HCT116 (cell line): ENCODE measurements at places on chromosomes 7 and 10.

DNA sequence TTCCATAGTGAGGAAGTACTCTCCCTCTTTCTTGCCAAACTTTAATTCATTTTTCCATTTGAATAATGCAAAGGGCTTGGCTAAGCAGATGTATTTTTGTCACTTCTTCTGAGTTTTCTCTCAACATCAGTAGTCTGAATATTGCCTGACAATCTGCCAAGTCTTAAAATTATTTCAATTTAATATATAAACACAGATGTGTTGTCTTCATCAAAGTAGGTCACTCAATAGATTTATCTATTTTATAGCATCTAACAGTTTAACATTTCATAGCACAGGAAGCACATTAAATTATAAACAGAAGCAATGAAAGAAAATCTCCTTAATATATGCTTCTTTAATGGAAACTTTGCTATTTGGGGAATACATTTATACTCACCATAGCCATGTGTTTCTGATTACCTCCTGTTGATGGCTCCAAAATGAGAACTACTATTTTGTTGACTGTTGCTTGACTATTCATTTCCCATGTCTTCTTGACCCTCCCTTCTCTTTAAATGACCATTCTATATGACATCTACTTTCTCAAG, 4.5 kb downstream of the CPED1 start:
- DNase-seq = no peak

DNA sequence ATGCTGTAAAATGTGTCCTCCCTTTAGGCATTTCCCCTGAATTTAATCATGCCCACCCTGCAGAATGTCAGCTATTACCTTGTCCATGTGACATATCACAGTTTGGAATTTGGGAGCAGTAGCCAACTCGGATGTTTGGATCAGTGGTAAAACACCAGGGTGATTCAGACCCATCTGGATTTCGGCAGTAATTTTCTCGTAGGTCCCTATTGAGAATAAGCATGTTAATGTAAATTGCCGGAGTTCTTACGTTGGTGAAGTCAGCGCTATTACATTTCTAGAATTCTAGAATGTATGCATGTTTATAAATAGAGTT, 44.1 kb downstream of the HGF start:
- DNase-seq = no peak

- DNase-seq = no peak
Measured at GRCh38 chr7:135181261-135181928, 10.9 kb upstream of the CYREN start.

- no peak for DNase-seq
Measured at GRCh38 chr7:1478480-1478879, 19.2 kb upstream of the MICALL2 start.

GRCh38 chr10:71856619-71857018, 5.6 kb upstream of the PSAP start:
- DNase-seq = no peak

GRCh38 chr7:158077934-158078910, 509.4 kb downstream of the PTPRN2 start:
- DNase-seq = no peak

GRCh38 chr10:122462533-122463465, 1.4 kb downstream of the HTRA1 start:
- no peak for DNase-seq

GRCh38 chr7:3517344-3517743, 216.3 kb downstream of the SDK1 start:
- no peak for DNase-seq

DNA sequence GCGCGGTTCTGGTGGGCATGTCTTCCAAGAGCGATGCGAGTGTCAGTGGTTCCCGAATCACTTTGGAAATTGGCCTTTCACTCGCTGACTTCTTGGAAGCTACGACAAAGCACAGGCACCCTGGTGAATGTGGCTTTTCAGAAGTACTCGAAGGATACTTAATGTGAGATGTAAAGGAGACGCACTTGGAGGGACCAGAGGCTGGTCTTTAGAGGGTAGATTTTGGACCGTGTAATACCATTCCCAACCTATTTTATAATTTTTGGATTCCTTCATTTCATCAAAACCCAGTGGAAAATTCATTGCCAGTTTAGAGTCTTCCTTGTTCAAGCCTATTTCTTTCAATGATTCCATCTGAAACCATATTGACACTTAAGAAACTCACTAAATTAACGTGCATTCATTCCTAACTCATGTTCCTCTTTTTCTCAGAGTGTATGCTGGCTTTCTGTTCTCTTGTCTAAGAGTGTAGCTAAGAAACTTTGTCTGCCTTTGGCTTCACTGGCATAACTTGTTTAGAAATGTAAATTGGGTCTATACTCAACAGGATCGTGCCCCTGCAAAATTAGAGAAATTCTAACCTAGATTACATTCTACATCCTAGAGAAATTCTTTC, 645 bp upstream of the COPG2 start:
- no peak for DNase-seq

DNA sequence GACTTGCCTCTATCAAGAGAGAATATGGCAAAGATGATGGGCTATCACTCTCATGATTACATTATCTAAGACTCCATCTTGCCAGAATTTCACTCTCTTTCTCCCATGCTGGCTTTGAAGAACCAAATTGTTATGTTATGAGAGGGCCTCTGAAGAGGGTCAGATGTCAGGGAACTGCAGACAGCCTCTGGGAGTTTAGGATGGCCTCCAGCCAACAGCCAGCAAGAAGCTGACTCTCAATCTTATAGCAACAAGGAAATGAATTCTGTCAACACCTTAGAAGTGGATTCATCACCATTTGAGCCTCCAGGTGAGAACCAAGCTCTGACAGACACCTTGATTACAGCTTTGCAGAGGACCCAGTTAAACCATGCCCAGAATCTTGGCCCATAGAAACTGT, 33.6 kb downstream of the ZNF22 start:
- no peak for DNase-seq

DNA sequence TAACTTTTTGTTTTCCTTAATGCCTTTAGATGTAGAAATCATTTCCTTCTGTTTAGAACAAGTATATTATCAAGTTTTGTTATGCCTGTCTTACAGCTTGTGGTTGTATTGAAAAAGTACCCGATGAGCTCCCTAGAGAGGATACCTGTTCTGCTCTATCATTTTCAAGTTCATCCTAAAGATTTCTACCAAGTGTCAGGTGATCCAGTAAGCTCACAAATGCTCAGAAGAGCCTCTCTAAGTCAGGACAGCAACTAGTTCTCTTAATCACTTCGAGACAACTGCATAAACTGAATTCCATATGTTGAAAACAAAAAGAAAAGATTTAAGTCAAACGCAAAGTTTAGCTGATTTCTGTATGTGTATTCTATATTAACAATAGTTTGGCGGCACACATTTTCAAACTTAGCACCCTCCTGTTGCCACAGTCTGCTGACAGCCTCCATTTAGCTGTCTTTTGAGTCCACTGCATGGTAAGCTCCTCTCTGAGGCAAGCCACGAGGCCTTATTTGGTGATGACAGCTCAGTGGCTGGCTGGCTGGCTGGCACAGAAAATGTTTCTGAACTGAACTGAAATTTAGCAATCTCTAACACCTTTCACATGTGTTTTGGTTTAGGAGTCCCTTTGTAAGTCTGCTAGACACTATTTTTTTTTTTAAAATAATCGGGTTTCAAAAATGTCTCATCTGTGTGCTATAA, 59.4 kb downstream of the SEMA3C start:
- no peak for DNase-seq

GRCh38 chr7:4707980-4708411, 25.9 kb downstream of the FOXK1 start:
- DNase-seq = no peak

DNA sequence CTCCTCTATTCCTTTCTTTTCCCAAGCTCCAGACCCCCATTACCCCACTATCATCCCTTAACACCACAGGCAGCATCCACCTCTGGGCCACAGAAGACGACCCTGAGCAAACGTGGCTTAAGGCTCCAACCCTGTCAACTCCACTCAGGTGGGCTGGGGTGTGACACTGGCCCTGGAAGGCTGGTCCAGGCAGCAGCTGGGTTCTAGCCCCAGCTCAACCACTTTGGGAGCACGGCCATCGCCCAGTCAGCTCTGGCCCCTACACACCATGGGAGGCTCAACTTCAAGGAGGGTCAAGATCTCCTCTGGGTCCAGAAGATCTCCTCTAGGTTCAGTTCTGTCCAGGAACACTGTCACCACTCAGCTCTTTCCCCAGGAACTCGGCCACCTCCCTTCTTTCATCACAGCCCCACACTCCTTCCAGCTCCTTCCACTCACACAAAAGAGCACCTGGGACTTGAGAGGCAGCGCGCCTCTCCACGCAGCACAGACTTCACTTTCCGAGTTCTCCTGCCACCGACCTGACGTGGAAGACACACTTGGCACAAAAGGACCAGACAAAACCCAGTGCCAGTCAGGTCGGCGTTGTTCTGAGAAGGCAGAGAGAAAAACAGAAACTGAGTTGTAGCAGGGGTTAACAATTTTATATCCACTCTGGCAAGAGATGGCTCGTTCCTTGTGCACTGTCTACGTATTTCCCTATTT, 84.1 kb downstream of the CTBP2 start:
- DNase-seq = no peak

DNA sequence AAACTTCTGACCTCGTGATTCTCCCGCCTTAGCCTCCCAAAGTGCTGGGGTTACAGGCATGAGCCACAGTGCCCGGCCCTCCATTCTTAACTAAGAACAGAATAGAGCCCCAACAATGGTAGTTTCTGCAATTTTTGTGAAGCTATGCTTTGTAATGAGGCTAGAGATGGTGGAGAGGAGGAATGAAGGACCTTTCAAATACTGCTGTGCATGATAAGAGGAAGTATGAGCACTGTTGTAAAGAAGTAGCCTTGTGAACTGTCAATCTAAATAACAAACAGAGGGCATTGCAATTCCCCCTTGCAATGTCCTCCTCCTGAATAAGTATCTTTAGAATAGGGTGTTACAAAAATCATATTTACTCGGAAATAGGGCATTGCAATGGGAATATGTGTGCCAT, 70.2 kb downstream of the EVX1 start:
- DNase-seq = no peak

DNA sequence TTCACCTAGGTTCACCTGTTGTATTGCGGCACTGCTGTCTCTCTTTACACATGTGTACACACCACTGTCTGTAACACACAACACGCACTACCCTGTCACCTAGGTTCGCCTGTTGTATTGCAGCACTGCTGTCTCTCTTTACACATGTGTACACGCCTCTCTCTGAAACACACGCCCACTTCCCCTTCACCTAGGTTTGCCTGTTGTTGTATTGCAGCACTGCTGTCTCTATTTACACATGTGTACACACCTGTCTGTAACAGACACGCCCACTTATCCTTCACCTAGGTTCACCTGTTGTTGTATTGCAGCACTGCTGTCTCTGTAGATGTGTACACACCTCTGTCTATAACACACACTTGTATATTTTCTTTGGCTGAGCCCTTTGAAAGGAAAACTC, 51.5 kb downstream of the WDR37 start:
- no peak for DNase-seq
